ENCODE measurements at places on chromosomes 7 and 10.

- no peak for DNase-seq
Observed at GRCh38 chr10:117264782-117265181, 23.9 kb downstream of the SLC18A2 start.

DNA sequence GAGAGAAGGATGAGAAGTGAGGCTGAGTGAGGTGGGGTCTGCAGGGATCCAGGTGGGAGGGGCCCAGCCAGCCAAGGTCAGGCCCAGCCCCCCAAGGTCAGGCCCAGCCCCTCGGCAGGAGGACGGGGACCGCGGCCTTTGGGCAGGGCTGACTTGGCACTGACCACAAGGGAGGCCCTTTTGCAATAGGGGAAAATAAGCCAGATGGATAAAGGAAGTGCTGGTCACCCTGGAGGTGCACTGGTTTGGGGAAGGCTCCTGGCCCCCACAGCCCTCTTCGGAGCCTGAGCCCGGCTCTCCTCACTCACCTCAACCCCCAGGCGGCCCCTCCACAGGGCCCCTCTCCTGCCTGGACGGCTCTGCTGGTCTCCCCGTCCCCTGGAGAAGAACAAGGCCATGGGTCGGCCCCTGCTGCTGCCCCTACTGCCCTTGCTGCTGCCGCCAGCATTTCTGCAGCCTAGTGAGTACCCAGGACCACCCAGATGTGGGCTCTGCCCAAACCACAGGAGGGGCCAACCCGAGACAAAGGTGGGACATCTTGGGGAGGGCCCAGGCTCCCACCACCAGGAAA is at the start of gene PILRA:
Gene PILRA, plus strand, starts transcription at position 227 of the 571 bp plus-strand sequence. Its CDS starts 170 bp downstream, at position 397.
- DNase-seq = no peak

GRCh38 chr7:70937424-70937823 is 194.5 kb upstream of the GALNT17 start:
- DNase-seq = no peak

DNA sequence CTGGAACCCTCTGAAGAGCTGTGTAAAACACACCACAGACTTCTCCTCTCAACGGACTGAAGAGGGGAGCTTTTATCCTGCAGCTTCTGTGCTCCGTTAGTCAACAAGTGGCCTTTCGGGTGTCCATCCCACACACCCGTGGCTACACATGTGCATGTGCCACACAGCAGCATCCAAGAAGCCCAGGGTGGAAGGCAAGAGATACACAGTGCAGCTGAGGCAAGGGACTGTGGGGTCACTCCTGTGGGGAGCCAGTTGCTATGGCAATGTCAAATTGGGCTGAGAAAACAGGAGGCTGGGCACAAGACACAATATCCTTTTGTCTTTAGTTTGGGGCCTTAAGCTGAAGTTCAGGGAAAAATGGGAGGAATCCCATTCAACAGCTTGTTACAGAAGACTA is 28.7 kb downstream of the NET1 start:
- no peak for DNase-seq

GRCh38 chr7:37391791-37392672 is 56.6 kb downstream of the ELMO1 start:
- no peak for DNase-seq

Measured in stimulated activated CD4-positive, alpha-beta T cell treated with anti-CD3 and anti-CD28 coated beads, Interleukin-15, amount 100 ng/mL, for 1 hour (primary cell).